ENCODE measurements at places on chromosomes 11 and 22. TPM values are rescaled to one million over a fixed set of nuclear protein-coding genes. Genes with fewer than 3 reads are reported as not detected.

- H3K27ac ChIP-seq, result no peak overlapping the region
- no peak overlapping the region for H3K4me3 ChIP-seq
- DNase-seq, result no peak
- H3K27me3 ChIP-seq, result peaks cover 3% of the 10 kb centered on the region
Measured at GRCh38 chr22:30984317-30984716, 15.3 kb downstream of the TUG1 start.

DNA sequence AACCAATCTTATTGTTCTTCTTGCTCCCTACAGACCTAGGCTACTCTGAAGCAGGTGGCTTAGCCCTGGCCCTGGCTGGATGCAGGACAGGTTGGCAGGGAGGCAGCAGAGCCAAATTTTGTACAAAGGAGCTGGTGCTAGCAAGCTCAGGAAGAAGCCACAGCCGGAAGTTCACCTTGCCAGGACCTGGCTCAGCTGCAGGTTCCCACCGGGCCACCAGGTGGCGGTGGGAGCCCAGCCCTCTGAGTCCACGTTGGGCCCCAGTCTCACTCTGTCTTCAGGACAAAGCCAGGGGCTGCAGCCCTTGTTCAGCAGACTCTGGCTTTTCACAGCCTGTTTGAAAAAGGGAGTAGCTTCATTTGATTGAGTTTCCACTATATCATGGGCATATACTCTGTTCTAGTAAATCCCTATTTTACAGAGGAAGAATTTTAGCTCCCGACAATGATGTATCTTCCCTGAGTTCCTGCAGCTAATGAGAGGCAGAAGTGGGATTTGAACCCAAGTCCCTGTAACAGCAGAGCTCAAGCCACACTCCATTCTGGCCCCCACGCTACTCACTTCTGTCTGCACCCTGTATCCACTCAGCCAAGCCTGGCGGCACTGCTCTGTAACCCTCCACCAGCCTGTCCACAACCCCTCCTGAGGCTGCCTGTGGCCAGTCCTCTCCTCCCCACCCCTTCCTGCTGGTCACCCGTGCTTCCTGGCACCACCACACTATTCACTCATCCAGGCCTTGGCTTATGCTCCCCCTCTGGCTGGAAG, 3.3 kb downstream of the TKFC start:
- H3K27me3 ChIP-seq, result peaks cover 14% of the 10 kb centered on the region
- no peak overlapping the region for H3K4me3 ChIP-seq
- DNase-seq, result peak; percentile 80
- peaks cover 27% of the 10 kb centered on the region for H3K4me1 ChIP-seq

- DNase-seq, result no peak
- H3K36me3 ChIP-seq, result no peaks in the 10 kb centered on the region
- H3K4me3 ChIP-seq, result no peak overlapping the region
- no peaks in the 10 kb centered on the region for H3K4me1 ChIP-seq
- H3K27ac ChIP-seq, result no peak overlapping the region
Measured at GRCh38 chr11:105538588-105538987, 71.3 kb upstream of the GRIA4 start.

The GRAMD1B gene
- 0.78 TPM for polyA plus RNA-seq

DNA sequence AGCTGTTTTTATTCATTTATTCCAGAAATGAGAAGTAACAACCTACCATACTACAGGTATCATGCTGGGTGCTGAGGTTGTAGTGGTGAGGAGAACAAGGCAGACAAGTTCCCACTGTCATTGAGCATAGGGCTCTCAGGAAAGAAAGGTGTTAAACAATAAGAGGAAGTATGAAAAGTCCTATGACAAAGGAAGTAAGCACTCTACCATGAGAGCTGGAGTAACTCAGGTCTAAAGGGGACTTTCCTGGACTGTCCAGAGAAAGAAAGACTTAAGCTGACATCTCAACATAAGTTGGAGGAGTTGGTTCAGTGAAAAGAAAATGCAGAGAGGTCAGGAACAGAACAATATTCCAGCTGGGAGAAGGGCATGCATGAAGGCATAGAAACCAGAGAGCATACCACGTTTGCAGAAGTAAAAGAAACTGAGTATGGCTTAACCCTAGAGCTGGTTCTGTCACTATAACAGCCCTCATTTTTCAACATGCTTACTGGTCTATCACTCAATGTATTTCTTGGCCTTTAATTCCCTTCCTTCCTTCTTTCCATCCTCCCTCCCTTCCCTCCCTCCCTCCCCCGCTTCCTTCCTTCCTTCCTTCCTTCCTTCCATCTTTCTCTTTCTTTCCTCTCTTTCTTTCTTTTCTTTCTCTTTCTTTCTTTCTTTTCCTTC, 137.8 kb upstream of the BDNF start:
- no peak overlapping the region for H3K27ac ChIP-seq
- no peaks in the 10 kb centered on the region for H3K4me1 ChIP-seq
- DNase-seq, result no peak
- H3K27me3 ChIP-seq, result peaks cover 2% of the 10 kb centered on the region
- no peak overlapping the region for H3K4me3 ChIP-seq
- H3K36me3 ChIP-seq, result no peaks in the 10 kb centered on the region

The LRRC74B gene
- not detected for polyA plus RNA-seq

DNA sequence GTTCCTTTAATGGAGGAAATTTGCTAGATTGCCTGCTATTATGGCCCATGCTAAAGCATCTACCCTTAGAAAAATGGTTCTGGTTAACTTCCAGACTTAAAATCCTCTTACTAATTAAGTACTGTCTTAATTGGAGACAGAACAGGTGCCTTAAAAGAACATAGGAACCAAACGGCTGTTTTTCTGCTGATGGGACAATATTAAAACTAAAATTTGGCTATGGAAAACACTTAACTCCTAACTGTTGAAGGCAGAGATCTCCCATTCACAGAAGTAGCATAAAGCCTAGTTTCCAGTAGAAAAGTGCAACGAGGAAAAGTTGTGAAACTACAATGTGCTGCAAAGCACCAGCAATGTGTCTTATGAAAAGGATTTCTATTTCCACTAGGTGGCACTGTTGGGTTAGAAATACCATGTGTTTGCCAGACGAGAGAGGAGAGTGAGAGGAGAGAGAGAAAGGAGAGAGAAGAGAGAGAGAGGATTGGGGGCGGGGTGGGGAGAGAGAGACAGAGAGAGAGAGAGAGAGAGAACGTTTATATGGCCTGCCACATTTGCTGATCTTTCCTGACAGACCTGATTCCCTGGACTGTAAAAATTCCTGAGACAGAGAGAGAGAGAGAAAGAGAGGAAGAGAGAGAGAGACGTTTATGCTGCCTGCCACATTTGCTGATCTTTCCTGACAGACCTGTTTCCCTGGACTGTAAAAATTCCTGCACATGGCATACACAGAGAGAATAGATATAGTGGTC, 51.5 kb downstream of the FAM181B start:
- H3K4me1 ChIP-seq, result no peaks in the 10 kb centered on the region
- H3K27ac ChIP-seq, result no peak overlapping the region
- peak; percentile 38 for DNase-seq
- H3K36me3 ChIP-seq, result no peaks in the 10 kb centered on the region
- peaks cover 2% of the 10 kb centered on the region for H3K27me3 ChIP-seq

GRCh38 chr22:27378995-27379394, 422.6 kb downstream of the MN1 start:
- peaks cover 4% of the 10 kb centered on the region for H3K27me3 ChIP-seq
- no peak for DNase-seq
- no peaks in the 10 kb centered on the region for H3K36me3 ChIP-seq

DNA sequence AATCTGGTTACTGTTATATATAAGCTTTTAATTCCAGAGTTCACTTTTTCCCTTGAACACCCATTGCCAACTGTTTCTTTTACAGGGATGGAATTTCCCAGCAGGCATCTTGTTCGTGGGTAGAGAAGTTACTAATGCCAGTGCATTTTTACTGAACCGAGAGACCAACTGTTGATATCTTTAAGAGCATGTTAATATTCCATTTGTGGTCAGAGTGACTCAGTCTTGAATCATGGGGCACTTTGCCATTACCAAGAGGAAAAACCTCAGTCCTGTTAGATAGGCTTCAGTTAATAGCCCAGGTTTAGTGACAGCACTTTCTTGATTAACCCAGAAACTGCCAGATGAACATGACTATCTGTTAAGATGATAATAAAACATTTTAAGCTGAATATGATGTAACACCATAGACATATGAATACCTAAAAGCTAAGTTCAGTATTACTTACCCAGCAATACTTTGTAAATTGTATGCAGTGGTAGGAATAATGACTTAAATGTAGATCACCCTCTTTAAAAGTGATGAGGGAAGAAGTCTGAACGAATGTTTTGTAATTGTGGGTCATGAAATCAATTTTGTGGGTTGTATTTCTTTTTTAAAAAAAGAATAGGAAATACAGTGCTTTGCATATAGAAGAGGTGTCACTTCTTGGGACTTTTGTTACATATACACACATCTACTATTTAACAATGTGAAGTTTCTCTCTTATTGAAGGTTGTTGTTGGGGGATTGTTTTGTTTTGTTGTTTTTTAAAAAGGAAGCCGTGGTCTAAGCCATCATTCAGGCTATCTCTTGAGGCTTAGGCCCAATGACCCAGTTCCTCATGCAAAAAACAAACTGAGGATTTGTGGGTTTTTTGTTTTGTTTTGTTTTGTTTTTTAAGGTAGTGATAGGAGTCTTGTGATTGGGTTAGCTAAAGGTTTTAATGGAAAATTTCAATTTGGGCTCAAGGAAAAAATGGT, 79.2 kb upstream of the GRIK4 start:
- no peak overlapping the region for H3K27ac ChIP-seq
- DNase-seq, result peak; percentile 14
- H3K4me1 ChIP-seq, result peaks cover 21% of the 10 kb centered on the region

GRCh38 chr11:126197277-126197939, 14.0 kb downstream of the RPUSD4 start:
- H3K4me1 ChIP-seq, result no peaks in the 10 kb centered on the region
- no peaks in the 10 kb centered on the region for H3K27me3 ChIP-seq
- H3K27ac ChIP-seq, result no peak overlapping the region
- no peak overlapping the region for H3K4me3 ChIP-seq
- H3K36me3 ChIP-seq, result peaks cover 42% of the 10 kb centered on the region

- H3K27me3 ChIP-seq, result no peaks in the 10 kb centered on the region
- peaks cover 17% of the 10 kb centered on the region for H3K4me1 ChIP-seq
- peaks cover 16% of the 10 kb centered on the region for H3K36me3 ChIP-seq
- no peak overlapping the region for H3K4me3 ChIP-seq
- no peak overlapping the region for H3K27ac ChIP-seq
- no peak for DNase-seq
Measured at GRCh38 chr11:88246696-88247095, 71.5 kb upstream of the RAB38 start.

DNA sequence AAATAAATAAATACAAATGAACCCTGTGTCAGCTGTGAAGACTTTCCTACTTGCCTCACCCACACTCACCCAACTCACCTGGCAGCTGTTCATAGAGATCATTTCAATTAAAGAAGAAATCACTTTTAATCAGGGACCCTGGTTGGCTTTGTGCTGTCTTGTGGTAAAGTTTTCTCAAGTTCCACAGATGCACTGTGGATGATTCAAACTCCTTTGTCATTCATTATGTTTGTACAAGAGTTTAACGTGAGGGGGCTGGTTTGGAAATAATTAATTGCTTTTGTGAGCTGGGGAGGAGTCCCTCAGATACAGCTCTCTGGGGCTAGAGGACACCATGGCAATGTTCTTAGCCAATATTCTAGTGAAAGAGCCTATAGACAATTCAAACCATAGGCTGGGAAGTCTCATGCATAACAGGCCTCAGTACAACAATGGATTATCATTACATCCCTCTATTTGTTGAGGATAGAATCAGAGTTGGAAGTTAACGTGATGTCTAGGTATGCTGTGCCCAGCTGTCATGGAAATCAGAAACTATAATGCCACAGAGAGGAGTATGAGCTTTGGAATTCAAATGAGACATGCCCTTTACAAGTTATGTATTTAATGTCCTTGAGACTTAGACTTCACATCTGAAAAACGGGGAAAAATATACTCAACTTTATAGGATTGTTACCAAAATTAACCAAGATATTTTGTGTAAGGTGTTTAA, 698.5 kb downstream of the KCNA4 start:
- no peaks in the 10 kb centered on the region for H3K4me1 ChIP-seq
- H3K27me3 ChIP-seq, result no peaks in the 10 kb centered on the region
- no peaks in the 10 kb centered on the region for H3K36me3 ChIP-seq
- no peak overlapping the region for H3K4me3 ChIP-seq

The ZNF408 gene
- polyA plus RNA-seq, result 9.1 TPM

The KCNK4 gene
- not detected for polyA plus RNA-seq

The GVQW3 gene
- polyA plus RNA-seq, result 1.3 TPM

DNA sequence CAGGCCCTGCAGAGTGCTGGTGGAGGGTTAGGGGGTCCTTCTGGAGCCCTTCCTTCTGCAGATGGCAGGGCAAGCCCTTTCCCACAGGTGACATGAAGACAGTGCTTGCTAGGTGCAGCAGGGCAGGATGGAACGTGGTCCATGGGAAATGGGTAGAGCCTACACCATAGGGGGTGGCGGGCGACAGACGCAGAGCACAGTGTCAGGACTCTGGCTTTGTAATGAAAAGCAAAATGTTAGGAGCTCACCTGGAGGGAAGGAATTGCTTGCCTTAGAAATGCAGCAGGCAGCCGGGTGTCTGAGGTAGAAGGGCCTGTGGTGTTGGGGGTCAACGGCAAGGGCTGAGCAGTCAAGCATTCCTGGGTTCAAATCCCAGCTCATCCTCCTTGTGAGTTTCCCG, 54.9 kb downstream of the ARHGAP8 start:
- peaks cover 5% of the 10 kb centered on the region for H3K4me1 ChIP-seq
- H3K27ac ChIP-seq, result no peak overlapping the region
- no peaks in the 10 kb centered on the region for H3K36me3 ChIP-seq
- DNase-seq, result no peak

The PLAAT5 gene
- polyA plus RNA-seq, result 1.5 TPM

- H3K36me3 ChIP-seq, result no peaks in the 10 kb centered on the region
- H3K27me3 ChIP-seq, result no peaks in the 10 kb centered on the region
- DNase-seq, result no peak
- no peak overlapping the region for H3K27ac ChIP-seq
Measured at GRCh38 chr11:27158456-27159334, 118.1 kb downstream of the BBOX1 start.

The CFAP300 gene
- polyA plus RNA-seq, result not detected

The SPDYC gene
- not detected for polyA plus RNA-seq

The PACSIN3 gene
- 0.48 TPM for polyA plus RNA-seq

DNA sequence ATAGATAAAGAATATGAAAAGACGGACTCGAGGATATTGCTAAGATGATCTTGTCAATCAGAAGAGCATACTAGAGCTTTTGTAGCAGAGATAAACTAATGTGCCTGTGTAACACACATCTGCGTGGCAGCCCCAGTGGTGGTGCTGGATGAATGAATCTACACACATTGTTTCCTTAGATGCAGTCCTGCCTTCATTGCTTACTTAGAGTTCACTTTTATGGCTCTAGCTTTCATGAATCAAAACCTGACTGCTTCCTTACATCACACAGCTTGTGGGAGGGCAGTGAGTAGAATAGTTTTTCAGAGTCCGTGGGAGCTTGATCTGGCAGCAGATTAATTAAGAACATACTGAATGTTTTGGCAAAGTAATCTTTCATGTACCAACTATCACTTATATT, 83.7 kb downstream of the EXT2 start:
- no peak overlapping the region for H3K4me3 ChIP-seq
- no peak overlapping the region for H3K27ac ChIP-seq
- peaks cover 11% of the 10 kb centered on the region for H3K36me3 ChIP-seq
- H3K27me3 ChIP-seq, result no peaks in the 10 kb centered on the region
- DNase-seq, result no peak
- H3K4me1 ChIP-seq, result peaks cover 3% of the 10 kb centered on the region

Data from immature natural killer cell (primary cell).